Hematopoietic multipotent progenitor cell treated with erythropoietin and hydrocortisone succinate and interleukin-3 and kit ligand, for 8 days (in vitro differentiated cells): ENCODE measurements at places on chromosomes 7 and 10.

DNA sequence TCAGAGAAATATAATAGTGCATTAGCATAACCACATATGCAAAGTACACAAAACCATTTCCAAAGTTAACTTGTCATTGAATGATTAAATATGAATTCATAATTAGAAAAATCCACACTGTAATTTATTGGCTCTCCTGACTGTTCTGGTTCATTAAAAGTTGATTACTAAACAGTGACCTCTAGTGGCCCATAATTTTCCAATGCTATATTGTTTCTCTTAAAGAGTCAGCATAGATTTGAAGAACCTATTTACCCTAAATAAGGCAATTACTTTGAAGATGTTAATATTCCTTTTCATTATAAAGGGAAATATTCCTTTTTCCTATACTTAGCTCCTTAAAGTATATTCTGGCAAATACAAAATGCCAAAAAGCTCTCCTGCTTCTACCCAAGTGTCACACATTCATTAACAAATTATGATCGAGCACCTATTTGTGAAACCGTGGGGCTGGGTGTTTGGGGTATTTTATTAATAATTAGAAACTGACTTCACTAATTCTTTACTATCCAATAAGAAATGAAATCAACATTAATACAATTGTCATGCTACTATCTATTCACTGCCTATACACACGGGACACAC is 86.2 kb downstream of the HIBADH start:
- DNase-seq: peak; percentile 65

GRCh38 chr7:107201795-107202450 is 33.1 kb downstream of the HBP1 start:
- peak; percentile 63 for DNase-seq

DNA sequence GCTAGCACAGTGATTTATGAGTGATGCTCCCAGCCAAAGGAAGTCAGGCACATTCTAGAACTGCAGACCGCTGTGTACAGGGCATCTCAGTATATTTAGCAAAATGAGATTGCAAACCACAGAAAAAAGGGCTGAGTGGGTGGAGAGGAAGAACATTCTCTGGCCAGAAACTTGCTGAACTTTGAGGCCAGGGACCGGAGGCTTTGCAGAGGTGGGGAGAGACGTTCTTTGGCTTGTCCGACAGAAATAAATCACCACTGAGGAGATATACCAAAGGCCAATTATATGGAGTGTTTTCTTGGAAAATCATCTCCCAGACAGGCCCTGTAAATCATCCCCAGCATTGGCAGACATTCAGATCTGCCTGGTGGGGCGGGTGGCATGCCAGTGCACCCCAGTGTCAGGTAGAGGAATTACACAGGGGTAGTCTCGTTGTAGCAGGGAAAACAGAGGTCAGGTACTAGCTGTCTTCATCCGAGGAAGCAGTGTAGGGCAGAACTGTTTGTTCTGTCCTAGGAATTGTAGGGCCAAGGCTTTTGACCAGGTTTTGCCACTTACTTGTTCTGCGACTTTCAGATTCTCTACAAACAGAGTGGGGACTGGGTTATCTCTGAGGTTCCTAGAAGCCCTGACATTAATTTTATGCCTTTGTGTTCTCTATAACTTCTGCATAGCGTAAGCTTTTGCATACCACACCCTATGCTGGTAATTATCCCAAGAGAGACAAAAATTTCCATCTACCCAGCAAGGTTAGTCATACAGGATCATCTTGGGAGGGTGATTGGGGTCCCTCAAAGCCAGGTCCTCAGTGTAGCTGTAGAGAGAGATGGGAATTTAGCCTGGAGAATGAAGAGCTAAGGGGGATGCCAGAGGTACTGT is 655.6 kb downstream of the LRMDA start:
- peak; percentile 16 for DNase-seq

DNA sequence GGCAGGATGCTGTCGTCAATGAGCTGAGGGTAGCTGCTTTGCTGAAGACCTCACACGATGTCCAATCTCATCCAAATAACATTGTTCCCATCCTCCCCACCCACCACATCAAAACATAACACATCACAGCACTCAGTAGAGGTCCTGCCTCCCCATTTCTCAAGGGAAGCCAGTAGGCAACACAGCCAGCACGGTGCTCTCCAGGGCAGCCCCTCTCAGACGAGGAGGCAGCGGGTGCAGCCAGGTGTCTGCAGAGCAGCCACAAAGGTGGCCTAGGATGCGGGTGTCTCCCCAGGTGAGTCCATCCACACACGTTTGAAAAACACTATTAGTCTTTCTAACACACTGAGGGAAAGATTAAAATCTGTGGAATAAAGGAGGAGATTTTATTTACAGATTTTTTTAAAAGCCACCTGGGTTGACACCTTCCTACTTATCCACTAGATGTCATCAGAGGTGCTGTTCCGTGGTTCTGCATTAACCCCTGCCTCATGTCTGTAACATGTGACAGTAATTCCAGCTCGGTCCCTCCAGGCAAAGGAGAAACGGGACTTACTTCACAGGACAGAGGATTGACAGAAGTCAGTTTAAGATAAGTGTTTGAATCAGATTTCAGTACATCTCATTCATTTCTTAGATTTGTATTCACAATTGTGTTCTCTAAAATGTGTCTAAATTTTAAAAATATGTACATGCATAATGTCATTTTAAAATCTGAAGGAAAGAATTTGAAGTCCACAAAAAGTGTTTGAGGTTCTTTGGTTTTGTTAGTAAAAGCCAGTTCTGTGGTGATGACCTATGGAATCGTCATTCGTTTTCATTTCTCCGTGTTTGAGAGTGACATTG is 68.0 kb downstream of the LANCL2 start:
- DNase-seq: peak; percentile 28

GRCh38 chr10:109205929-109206585 is 717.3 kb downstream of the XPNPEP1 start:
- DNase-seq: no peak

GRCh38 chr10:126302826-126303665 is 85.2 kb downstream of the ADAM12 start:
- no peak for DNase-seq

- DNase-seq: no peak
Observed at GRCh38 chr10:119449760-119450461, 92.6 kb downstream of the RGS10 start.

DNA sequence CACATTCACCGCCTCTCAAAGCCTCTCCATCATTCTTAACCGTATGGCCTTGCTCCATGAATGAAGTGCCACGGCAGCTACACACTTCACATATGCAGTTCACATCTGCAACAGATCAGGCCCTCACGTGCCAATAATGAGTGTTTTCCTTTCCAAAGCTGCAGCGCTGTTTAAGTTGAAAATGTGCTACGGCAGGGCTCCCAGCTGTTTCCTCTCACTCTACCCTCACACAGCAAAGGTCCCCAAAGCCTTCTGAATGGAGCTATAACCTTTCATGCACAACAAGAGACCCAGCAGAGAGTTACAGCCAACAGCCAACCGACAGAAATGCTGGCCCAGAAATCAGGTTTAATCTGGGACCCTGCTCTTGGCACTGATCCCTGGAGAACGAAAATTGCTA is 236.1 kb downstream of the ELMO1 start:
- DNase-seq: no peak

DNA sequence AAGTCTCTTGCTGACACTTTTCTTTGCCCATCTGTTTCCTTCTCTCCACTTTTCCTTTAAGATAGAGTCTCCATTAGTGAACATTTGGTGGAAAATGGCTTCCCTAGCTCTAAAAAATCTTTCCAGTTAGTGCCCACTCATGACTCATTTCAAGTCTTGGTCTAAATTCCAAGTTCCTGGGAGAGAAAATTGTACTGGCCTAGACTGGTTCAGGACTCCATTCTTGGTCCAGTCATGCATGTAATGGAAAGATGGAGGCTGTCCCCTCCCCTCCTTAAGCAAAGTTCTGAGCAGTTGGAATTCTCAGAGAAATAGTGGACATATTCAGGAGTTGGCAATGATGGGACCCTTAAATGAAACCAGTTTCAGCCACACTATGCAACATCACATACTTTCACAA is 3.8 kb upstream of the ALDH18A1 start:
- DNase-seq: no peak

GRCh38 chr10:59265141-59265540 is 88.7 kb downstream of the PHYHIPL start:
- DNase-seq: no peak

GRCh38 chr7:56062382-56062781 is 1.7 kb upstream of the SUMF2 start:
- DNase-seq: peak; percentile 68

DNA sequence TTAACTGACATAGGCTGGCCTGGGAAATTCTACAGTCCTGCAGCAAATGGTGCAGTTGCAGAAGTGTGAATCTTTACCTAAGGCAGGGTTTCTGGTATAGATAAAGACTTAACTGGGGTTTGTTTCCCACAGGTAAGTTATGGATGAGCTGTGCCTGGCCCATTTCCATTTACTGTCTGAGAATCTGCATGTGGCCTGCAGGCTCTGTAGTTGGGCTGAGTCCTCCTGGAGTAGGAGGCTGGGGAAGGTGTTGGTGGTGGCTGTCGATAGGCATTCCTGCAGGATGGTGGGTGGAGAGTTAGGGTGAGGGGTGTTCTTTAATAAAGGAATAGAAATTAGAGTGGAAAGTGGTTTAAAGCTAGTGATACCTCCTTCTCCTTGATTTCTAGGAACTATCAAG is 193.5 kb downstream of the AUTS2 start:
- no peak for DNase-seq

GRCh38 chr7:134690614-134691504 is 44.2 kb downstream of the BPGM start:
- no peak for DNase-seq

DNA sequence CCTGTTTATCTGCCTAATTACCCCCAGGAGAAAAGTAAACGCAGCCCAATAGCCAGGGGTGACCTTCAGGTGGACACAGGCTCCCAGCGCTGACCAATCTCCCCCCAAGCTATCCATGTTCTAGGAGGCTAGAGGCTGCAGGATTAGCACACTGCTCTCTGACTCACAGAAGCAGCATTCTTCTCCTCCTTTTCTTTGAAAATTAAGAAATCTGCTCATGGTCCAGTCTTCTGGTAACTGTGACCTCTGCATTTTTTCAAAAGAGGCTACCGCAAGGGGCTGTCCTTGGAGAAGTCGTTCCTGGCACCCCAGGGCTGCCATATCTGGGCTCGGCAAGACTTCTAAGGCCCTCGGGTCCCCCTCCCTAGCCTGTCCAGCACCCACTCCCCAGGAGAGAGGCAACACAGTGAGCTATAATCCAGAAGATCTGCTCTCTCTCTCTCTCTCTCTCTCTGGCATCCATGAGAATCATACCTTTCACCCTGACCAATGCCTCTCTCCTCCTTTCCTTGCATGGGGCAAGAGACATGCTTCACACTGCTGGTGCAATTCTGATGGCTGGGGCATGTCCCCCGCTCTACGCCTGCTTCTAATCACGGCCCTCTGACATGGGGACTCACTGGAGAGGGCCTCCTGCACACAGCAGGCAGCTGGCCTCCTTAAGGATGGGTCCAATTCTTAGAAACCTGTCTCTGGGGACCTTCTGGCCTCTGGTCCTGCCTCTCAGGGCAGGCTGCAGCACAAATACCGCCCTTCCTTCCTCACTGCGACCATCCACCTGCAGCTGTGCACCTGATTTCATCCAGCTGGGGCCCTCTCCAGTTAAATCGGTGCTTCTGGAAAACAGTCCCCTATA is 27.3 kb downstream of the ANXA11 start:
- no peak for DNase-seq

DNA sequence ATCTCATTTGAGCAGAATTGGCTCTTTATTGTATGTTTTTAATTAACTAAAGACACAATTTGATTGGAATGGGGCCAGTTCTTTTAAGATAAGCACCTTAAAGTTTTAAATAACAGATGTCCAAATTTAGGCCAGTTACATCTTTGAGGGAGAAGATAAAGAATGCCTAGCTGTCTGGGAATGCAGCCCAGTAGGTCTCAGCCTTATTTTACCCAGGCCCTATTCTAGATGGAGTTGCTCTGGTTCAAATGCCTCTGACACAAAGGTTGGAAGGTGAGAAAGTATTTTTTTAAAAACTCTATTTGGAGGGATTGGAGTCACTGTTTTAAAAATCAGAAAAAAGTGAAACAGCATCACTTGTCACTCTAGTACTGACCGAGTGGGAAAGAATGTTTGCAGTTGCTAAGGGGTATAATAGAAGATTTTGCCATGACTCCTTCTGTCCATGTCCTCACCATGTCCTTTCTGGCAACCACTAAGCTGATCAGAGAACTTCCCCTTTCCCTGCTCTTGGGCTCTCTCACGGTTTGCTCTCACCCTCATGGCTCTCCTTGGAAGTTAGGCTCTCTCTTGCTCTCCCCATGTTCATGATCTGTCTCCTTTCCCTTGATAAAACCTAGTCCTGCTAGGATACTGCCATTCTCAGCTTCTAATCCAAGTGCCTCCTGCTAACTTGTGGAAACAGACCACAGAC is 238.2 kb upstream of the AGK start:
- no peak for DNase-seq

- DNase-seq: no peak
Observed at GRCh38 chr7:11714676-11715075, 117.3 kb downstream of the THSD7A start.

DNA sequence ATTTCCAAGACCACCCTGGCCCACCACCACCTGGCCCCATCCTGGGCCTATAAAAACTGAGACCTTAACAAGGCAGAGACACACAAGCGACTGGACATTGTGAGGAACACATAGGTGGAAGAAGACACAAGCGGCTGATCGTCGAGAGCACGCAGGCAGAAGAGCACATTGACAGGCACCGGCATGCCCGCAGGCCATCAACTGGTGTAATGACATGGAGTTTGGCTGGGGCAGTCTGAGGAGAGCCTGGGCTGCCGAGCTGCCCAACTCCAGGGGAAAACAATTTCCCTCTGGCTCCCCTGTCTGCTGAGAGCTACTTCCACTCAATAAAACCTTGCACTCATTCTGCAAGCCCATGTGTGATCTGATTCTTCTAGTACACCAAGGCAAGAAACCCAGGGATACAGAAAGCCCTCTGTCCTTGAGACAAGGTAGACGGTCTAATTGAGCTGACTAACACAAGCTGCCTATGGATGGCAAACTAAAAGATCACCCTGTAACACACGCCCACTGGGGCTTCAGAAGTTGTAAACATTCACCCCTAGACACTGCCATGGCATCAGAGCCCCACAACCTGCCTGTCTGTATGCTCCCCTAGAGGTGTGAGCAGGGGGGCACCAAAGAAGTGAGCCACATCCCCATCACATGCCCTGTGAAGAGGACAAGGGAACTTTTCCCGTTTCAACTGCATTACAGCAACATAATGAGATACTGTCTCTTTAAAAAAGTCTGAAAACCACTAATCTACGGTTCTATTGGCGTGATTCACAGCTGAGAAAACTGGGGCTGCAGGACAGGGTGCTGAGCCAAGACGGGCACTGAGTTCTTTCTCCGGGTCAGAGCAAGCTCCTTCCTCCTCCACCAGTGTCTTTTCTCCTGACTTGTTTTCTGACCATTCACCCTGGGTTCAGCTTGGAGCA is 18.5 kb upstream of the TNS3 start:
- no peak for DNase-seq
